ENCODE measurements at places on chromosomes 5 and 9. TPM values are rescaled to one million over a fixed set of nuclear protein-coding genes. Genes with fewer than 3 reads are reported as not detected.

The KIF24 gene
- 5.1 TPM for total RNA-seq

The TPM2 gene
- 1,008 TPM for total RNA-seq

The SOWAHA gene
- total RNA-seq = not detected

The ST8SIA4 gene
- total RNA-seq = 13.9 TPM

The CDO1 gene
- total RNA-seq = 2.7 TPM

The KCNIP1 gene
- not detected for total RNA-seq

The HAVCR2 gene
- 0.06 TPM for total RNA-seq

The LCN12 gene
- total RNA-seq = not detected

The FOXD4L4 gene
- total RNA-seq = 0.06 TPM

The TOR4A gene
- 2.6 TPM for total RNA-seq

The IL4 gene
- total RNA-seq = not detected

The RXRA gene
- total RNA-seq = 20.4 TPM

The EGFLAM gene
- 22.4 TPM for total RNA-seq

The SAPCD2 gene
- 16.1 TPM for total RNA-seq

The TMEM171 gene
- 65.9 TPM for total RNA-seq

The IGFBPL1 gene
- total RNA-seq = 2.8 TPM

The TRPM3 gene
- 3.4 TPM for total RNA-seq

The NIPAL4 gene
- not detected for total RNA-seq

The ORM1 gene
- total RNA-seq = not detected

The RGS7BP gene
- not detected for total RNA-seq

The NTRK2 gene
- total RNA-seq = not detected

The CEL gene
- total RNA-seq = 0.57 TPM

The PCDHGB1 gene
- 8.1 TPM for total RNA-seq

The SAXO1 gene
- total RNA-seq = 0.06 TPM

The DAB2 gene
- total RNA-seq = 25.0 TPM

The TMEM8B gene
- total RNA-seq = 3.6 TPM

The THBS4 gene
- 0.38 TPM for total RNA-seq

The RETREG1 gene
- 4.0 TPM for total RNA-seq

The PPP3R2 gene
- total RNA-seq = not detected

The SLC46A2 gene
- total RNA-seq = not detected

The C8G gene
- not detected for total RNA-seq

The ABCA1 gene
- total RNA-seq = 2.9 TPM

The GKAP1 gene
- total RNA-seq = 0.06 TPM

The CLIC3 gene
- 0.52 TPM for total RNA-seq

The BRD9 gene
- 45.8 TPM for total RNA-seq

The CCL28 gene
- total RNA-seq = 4.0 TPM

The PCDHB4 gene
- 1.9 TPM for total RNA-seq

The LCN9 gene
- not detected for total RNA-seq

The NAIF1 gene
- 14.0 TPM for total RNA-seq

The CDX1 gene
- not detected for total RNA-seq

The PDE6A gene
- total RNA-seq = 0.58 TPM

The FBLL1 gene
- 0.32 TPM for total RNA-seq

The FAT2 gene
- not detected for total RNA-seq

The ZFP2 gene
- 0.92 TPM for total RNA-seq

The BTNL9 gene
- total RNA-seq = not detected

The MAMDC2 gene
- total RNA-seq = 42.1 TPM

The OR2S2 gene
- total RNA-seq = not detected

The GABRA1 gene
- total RNA-seq = not detected

The SGCD gene
- total RNA-seq = 18.9 TPM

The SPAG8 gene
- total RNA-seq = 1.4 TPM

The AFAP1L1 gene
- 5.9 TPM for total RNA-seq

The CTSV gene
- total RNA-seq = 8.1 TPM

The CRHBP gene
- not detected for total RNA-seq

The IFNA21 gene
- not detected for total RNA-seq

The RUSC2 gene
- total RNA-seq = 31.5 TPM

The PHF24 gene
- total RNA-seq = not detected

The DMRT3 gene
- total RNA-seq = not detected

Measured in LHCN-M2 (cell line).